HepG2 (cell line): ENCODE measurements at places on chromosomes 6 and 20.

- DNase-seq = peak; percentile 79
These were observed 37.7 kb downstream of the KCNQ2 start for GRCh38 chr20:63434599-63435378.

- no peak for DNase-seq
These were observed 50.4 kb downstream of the CPXM1 start for GRCh38 chr20:2749951-2750490.

- DNase-seq = no peak
These were observed 66.1 kb upstream of the GLP1R start for GRCh38 chr6:38982470-38982869.

DNA sequence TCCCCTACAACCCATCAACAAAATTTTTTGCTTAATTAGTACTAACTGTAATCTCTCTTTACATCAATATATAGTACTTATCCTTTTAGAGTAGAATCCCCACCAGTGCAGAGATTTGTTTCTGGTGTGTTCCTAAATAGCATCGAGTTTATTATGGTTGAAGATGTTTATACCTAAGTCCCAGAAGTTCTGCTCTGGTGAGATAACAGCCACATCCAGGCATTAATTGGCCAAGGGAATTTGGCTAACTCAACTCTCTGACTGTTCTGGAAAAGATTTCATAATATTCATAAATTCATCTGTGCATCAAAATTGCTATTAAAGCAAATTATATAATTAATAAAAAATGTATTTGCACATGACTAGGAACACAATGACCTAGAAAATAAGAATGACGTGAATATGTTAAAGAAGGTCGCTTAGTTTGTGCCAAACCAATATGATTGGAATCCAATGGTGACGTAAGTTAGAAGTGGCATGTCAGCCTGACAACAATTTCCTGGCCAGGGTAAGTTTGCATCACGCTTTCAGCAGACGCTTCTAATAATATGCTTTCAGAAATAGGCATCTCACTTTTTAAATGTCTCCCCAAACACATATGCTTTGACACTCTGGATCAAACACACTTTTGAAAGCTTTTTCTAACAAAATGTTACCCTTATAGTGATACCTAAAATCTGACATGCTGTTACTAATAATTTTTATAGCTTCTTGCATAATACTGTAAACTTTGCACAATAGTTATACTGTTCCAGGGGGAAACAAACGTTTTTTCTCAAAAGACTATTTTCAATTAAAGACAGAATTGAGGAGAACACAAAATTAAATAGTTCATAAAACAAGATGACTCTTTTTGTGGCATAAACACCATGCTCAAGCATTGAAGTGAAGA is 236.7 kb downstream of the TENT5A start:
- DNase-seq = no peak

- no peak for DNase-seq
These were observed 8.1 kb upstream of the BCKDHB start for GRCh38 chr6:80098392-80098791.

DNA sequence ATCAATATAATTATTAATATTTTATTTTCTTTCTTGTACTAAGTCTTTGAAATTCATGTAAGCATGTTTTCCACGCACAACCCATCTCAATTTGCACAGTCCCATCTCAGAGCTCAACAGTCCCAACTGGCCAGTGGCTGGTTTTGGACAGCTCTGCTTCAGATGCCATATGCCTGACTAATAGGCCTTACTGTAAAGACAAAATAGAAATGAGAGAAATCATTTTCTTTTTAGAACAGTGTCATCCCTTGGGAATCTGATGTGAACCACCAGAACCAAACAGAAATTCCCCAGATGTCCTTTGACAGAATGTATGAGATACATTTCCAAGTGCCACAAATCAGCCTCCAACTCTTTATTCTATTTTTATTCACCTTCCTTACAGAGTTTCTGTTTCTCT is 338.9 kb downstream of the ESR1 start:
- DNase-seq = no peak

GRCh38 chr20:39699166-39699725 is 737.1 kb downstream of the DHX35 start:
- DNase-seq = no peak

DNA sequence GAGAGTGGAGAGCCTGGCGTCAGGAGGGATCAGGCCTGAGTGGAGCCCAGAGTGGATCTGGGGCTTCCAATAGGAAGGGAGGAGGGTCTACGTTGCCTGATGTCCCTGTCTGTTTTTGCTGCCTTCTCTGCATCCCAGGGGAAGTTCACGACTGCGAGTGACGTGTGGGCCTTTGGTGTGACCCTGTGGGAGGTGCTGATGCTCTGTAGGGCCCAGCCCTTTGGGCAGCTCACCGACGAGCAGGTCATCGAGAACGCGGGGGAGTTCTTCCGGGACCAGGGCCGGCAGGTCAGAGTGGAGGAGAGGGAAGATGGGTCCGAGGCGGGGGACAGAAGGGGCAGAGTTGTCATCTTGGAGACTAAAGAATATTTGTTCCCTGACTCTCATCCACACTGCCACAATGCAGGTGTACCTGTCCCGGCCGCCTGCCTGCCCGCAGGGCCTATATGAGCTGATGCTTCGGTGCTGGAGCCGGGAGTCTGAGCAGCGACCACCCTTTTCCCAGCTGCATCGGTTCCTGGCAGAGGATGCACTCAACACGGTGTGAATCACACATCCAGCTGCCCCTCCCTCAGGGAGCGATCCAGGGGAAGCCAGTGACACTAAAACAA is 9.2 kb upstream of the GTF2H4 start:
- DNase-seq = no peak

DNA sequence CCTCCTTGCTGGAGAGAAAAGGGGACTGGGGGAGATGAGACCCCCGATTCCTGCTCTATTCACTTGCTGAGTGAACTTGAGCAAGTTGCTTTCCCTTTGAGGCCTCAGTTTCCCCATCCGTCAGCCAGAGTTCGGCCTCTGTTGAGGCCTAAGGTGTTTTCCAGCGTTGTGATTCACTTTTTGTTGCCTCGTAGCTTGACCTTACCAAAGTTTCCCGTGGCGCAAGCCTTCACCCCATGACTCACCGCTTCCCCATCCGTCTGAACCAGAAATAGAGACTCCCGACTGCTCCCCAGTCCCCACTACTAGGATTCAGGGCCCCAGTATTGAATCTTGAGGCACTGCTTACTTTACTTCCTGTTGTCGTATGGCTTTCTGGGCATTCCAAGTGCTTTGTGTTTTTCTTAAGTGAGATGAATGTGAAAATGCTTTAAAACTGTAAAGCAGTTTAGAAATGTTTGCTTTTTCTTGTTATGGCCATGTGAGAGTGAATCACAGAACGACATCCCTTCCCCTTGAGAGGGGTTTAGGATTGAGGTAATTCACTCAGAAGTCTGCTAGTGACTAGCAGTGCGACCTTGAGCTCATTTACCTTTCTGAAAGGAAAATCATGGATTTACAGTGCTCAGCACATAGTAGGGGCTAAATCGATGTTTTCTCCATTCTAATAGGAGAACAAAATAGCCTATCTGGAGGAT is 1.2 kb downstream of the CHMP4B start:
- peak; percentile 66 for DNase-seq

- no peak for DNase-seq
These were observed 24.8 kb downstream of the AFDN start for GRCh38 chr6:167851370-167851952.

DNA sequence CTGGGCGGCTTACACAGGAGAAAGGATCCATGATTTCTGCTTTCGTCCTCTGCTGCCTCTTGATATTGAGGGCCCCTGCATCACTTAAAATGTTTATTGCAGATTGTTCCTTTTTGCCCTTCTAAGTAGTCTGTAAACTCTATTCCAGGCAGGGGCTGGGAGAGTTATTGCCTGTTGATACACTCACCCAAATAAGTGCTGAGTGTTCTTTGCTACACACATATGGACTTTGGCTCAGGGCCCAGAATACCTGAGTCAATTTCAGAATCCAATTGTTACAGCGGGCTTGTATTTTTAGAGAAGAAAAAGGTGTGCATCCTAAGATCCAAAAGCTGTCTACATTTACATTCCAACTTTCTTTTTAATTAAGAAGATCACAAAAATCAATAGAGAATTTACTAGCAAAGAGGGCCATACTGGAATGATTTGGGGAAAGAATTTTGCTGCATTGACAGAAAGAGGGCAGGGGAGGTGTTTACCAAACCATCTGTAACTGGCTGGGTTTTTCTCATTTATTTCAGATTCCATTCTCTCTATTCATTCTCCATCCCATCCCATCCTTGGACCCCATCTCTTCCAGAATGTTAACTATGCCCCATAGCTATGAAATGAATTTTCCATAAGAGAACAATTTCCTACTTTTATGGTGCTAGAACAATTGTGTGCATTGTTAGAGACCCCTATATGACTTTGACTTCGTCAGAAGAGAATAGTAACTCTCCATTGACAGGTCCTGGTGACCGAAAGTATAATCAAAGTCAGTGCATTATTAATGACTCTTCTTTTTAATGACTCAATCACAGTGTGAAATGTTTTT is 959.9 kb upstream of the FLRT3 start:
- DNase-seq = no peak

DNA sequence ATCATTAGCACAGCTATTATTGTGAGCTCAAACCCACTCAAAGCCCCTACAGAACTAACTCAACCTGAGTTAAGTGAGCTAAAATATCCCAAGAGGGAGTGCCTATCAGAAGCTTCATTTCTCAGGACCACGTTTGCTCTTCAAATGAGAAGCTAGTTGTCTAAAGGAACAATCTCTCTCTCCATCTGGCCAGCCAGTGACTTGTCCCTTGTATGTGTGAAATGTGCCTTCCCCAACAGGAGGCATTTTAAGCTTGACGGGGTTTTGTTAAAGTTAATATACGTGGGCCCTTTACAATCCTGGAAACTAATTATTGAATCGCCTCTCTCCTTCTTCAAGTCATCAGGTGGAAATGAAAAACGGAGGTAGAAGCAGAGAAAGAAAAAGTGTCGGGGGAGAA is 62.0 kb downstream of the TRERF1 start:
- DNase-seq = no peak

GRCh38 chr20:63314015-63314471 is 21.1 kb downstream of the COL20A1 start:
- DNase-seq = no peak
